Stimulated activated CD4-positive, alpha-beta T cell treated with anti-CD3 and anti-CD28 coated beads, TNF-alpha, amount 100 ng/mL, for 1 hour (primary cell): ENCODE measurements at places on chromosomes 1 and 21.

DNA sequence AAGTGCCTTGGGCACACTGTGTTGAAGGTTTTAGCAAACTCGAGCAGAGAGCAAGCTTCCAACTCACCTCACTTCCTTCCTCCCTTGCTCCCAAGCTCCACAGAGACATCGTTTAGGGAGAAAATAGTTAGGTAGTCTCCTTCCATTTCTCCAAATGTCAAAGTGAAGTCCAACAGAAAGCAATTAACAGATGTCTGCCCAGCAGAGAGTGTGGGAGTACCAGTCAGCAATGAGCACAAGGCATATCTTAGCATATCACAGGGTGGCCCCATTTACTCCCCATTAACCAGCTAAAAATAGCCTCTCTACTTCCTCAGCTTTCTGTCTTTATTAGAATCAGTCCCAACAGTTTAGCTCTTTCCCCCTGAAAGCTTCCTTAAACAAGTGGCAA, 334.2 kb upstream of the CAMK1G start:
- no peak for DNase-seq

- peak; percentile 17 for DNase-seq
Observed at GRCh38 chr1:161725908-161726472, 4.6 kb downstream of the FCRLB start.

DNA sequence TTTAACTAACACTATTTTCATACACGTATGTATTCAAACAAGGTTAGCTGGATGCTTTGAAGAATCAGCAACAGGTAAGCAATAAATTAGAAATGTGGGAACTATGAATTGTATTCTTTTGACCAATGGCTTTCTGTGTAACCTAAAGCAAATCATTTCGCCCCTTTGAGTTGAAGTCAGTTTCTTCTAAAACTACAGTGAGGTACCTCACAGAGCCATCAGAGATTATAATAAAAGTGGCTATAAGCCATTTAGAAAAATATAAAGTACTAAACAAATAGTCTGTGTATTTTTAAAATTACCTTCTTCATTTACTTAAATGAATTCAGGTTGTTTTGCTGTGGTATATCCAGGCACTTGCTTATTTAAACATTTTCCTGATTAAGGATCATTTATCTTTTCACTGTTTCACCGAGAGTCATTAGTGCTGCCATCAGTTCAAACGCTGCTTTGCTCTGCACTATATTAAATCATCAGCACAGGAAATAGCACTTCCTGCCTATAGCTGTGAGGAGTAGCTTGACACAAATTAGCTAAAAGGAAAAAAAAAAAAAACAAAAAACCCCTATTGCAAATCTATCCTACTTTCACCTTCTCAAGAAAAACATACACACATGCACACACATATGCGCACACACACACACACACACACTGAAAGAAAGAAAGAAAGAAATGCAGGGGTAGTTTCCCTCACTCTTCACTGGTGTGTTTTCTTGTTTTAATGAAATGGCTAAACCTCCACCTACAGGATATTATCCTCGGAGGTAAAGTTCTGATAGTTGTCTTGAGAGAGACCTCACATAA, 39.8 kb upstream of the C1orf105 start:
- no peak for DNase-seq

DNA sequence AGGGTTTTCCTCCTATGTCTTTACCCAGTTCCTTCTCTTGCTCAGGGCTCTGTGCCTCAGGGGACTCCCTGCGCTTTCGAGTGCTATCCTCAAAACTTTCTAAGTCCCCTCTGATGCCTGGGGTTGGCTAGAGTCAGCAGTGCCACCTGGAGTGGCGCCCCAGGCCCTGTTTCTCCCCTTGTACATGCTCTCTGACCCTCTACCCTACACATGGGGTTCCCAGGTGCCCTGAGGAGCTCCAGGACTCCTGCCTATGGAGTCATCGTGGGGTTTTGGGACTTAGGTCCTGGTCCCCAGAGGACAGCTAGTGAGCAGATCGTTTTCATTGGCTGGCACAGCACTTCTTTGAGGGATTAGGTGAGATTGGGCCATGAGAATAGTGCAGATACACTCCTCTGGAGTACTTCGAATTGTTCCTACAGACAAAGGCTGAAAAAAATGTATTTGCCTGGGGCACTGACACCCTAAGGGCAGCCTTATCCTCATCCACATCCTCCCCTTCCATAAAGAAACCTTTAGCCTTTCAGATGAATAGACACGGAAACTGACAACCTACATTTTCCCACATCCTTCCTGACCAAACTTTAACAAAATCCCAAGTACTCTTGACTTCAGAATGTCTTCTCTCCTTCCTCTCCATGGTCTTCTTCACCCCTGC, 41.5 kb downstream of the LGR6 start:
- DNase-seq: no peak

DNA sequence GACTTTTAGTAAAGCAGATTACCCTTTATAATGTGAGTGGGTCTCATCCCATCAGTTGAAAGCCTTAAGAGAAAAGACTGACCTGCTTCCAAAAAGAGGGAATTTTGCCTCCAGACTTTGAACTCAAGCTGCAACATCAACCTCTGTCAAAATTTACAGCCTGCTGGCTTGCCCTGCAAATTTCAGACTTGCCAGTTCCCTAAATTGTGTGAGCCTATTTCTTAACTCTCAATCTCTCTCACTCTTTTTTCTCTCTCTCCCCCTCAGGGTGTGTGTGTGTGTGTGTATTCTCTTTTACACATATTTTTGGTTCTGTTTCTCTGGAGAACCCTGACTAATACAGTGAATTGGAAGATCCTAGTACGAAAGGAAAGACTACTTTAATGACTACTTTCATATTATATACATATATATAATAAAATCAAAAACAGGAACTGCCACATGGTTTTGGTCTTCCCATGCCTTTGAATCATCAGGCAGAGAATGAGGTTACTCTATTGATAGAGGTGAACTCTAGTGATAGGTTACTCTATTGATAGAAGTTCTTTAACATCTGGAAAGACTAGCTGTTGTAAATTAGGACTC, 6.4 kb downstream of the OR2C3 start:
- DNase-seq: no peak

- peak; percentile 58 for DNase-seq
Observed at GRCh38 chr1:156727926-156728598, at the start of gene METTL25B. TSS of gene METTL25B (plus strand) at chr1:156728469. CDS start at chr1:156729105, 636 bp downstream.

- no peak for DNase-seq
Observed at GRCh38 chr1:38817267-38818174, 42.1 kb downstream of the RRAGC start.

- no peak for DNase-seq
Observed at GRCh38 chr1:78721136-78721535, 71.5 kb downstream of the IFI44 start.

DNA sequence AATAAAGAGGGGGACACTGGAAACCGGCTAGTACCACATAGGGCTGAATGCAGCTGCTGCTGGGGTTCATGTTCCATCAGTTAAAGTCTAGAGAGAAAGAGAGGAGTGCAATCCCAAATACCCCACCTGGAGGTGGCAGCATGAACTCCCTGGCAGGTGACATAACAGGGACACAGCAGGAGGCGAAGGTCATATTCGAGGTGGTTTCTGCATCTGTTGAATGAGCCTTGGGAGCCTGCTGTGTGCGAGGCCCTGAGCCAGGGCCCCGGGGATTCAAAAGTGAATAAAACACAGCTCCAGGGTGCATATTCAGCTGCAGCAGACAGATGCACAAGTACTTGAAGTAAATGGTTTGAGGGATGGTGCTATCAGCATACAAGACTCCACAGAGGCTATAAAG, 456.8 kb downstream of the SETD4 start:
- DNase-seq: no peak
